Activated CD4-positive, alpha-beta T cell treated with anti-CD3 and anti-CD28 coated beads for 1 hour (primary cell): ENCODE measurements at places on chromosomes 7 and 10.

DNA sequence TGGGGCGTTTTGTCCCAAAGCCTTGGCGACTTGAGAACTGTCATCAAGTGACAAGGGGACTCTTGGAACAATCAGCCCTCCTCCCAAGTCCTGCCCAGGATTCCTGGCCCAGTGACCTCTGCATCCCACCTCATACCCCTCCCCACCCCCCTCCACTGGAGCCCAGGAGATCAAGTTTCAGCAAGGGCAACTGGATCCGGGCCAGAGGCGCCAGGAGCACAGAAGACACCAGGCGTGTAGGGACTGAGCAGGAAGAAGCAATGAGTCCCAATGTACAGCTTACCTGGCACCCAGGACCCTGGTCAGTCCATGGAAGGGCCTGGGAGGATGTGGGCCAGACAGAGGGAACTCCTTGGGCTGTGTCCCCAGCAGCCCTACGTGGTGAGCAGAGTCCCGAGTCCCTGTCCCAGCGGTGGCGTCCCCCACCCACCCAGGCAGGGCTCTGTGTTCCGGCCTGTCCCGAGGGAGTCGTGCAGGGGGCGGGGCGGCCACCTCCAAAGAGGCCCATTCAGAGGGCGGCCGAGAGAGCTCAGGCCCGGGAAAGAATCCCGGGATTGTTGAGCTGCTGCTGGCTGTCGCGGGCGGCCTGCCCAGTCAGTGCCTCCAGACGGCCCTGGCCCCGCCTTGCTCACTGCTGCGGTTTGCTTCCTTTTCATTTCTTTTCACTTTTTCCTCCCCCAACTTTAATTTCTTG, 254.1 kb downstream of the TNS3 start:
- DNase-seq, result no peak

- no peak for DNase-seq
Observed at GRCh38 chr10:37285063-37285462, 159.7 kb downstream of the ANKRD30A start.

GRCh38 chr7:30656006-30656957, 26.0 kb downstream of the CRHR2 start:
- DNase-seq, result no peak

DNA sequence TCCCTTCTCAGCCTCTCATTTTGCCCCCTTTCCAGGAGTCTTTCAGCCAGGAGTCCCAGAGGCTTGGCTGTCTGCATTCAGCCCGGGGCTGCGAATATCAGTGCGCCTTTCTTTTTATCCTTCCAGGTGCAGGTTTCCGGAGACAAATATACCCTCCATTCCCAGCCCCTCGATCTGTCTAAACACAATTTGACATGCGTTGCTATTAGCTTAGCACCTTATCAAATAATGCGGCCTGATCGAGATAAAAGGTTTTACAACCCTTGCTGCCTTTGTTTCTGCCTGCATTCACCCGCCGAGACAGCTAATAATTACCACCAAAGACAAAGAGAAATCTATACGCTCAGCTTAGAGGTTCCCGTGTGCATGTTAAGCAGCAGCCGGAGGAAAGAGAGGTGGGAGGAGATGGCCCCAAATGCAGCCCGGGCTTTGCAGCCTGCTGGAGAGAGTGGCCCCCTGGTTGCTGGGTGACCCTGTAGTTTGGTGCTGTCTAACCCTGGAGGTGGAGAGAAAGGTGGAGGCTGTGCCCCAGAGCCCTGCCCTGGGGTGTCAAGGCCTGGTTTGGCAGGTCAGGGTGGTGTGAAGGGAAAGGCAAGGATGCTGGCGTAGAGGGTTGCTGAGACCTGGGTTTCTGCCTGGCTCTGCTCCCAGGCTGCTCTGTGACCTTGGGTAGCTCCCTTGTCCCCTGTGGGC, 185.3 kb downstream of the RPS24 start:
- no peak for DNase-seq

DNA sequence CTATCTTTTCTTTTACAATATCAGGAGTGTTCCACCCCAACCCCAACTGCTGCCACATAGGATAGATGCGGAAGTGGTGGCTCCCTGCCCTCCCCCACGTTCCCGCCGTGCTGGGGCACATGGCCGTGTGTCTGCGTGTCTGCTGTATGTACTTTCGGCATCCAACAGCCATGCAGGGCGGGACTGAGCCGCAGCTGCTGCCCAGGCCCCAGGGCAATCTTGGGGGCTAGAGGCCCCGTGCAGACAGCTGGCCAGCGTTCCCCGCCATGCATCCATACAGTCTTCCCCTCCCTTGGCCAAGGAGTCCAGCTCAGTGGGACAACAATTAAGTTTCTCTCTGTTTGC, 162.7 kb downstream of the DGKB start:
- no peak for DNase-seq

DNA sequence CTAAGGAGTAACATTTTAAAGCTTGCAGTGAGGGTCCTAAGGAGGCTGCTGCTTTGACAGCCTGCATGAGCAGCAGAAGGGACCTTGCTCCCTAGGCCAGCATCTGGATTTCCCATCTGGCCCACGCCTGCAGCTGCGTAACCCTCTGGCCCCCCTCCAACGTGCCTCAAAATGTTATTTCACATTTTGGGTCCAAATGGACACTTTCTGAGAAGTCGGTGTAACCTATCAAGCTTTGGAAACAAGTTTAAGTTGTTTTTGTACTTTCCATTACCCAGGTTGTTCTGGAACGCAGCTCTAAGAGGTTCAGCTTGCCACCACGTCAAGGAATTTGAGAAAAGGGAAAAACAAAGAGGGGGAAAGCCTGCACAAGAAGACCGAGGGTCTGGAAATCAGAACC, 338.3 kb downstream of the KCNMA1 start:
- DNase-seq, result no peak

DNA sequence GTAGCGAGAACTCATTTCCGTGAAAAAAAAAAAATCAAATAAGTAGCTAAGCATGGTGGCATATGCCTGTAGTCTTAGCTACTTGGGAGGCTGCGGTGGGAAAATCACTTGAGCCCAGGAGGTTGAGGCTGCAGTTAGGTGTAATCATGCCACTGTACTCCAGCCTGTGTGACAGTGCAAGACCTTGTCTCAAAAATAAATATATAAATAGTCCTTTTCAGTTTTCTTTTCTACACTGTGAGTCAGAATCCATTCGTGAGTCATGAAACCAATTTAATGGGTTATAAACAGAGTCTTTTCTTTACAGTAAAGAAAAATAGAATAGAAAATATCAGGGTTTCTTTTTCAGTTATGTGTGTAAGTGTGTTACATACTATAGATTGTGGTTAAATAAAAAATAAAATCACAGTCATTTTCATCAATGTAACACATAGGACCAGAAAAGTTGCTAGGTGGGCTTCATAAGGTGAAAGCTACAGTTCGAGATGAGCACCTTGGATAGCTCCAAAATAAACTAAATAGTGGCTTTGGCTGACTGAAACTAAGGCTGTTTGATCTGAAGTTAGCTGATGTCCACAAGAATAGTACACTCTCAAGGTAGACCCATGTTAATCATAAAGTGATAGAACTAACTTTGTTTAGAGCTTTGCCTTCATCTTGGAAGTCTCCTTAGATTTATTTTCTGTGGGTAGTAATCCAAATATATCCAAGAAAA, 781.1 kb downstream of the GATA3 start:
- no peak for DNase-seq

- no peak for DNase-seq
Observed at GRCh38 chr7:51033727-51034520, 251.2 kb upstream of the GRB10 start.

DNA sequence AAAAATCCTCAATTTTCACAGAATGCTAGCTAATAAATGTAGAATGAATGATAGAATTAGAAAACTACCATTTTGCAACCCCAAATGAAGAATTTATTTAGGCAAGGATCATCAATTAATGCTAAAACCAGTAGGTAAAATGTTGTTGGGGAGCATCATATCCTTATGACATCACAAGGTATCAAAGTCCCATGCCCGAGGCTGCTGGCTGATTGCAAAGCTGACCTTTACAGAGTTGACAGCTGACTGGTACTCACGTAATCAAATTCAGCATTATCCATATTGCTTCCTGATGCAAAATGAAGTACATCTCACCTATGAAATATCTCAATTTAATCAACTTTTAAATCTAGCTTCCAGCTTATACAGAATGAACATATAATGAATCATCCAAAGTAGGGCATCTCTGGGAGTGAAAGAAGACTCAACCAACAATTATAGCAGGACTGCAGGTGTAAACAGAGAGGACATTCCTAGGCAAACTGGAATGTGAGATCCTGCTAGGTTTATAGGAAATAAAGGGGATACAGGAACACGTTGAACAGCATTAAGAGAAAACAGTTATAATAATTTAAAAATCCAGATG, 10.2 kb upstream of the BLNK start:
- DNase-seq, result no peak

- DNase-seq, result no peak
Observed at GRCh38 chr7:28062197-28062991, 118.2 kb downstream of the JAZF1 start.
